CD8-positive, alpha-beta memory T cell (primary cell): ENCODE measurements at places on chromosomes 11 and 22.

GRCh38 chr11:116445108-116446047 is 327.4 kb downstream of the BUD13 start:
- no peak for DNase-seq

DNA sequence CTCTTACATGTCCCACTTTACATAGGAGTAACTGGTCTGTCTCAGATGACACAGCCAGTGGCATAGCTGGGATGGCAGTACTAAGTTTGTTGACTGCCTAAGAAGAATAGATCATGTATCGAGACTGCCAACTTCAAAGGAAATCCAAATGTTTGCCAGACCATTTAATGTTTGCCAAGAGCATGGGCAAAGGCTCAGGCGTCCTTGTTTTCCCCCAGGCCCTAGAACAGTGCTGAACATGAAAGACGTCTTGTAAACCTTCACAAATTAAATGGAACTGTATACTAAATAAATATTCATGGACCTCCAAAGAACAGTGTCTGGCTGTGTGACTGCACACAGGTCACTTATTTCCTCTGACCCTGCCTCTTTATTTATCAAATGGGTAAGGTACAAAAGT is 234.7 kb upstream of the CCDC90B start:
- no peak for DNase-seq

GRCh38 chr22:49439373-49439772 is 388.3 kb downstream of the BRD1 start:
- DNase-seq = no peak

- peak; percentile 73 for DNase-seq
Measured at GRCh38 chr11:112280268-112281126, 19.8 kb upstream of the PLET1 start.

DNA sequence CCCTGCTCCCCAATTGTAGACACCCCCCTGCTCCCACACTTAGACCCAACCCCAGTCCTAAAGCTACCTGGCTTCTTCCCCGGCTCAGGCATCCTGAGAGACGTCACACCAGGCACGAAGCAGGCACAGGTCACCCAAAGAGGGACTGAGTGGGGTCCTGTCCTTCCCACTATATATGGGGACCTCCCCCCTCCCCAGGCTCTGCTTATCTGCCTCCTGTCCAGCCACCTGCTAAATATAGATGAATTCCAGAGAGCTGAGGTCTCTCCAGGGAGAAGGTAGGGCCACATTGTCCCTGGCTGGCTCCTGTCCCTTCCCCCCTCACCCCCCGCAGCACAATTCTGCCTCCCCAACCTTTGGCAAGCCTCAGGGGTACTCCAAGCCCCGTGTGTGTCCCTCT is at the start of gene MYBPC3:
Gene MYBPC3, minus strand, starts transcription at position 147 of the 400 bp plus-strand sequence. Its CDS starts 55 bp downstream, at position 92.
- no peak for DNase-seq

DNA sequence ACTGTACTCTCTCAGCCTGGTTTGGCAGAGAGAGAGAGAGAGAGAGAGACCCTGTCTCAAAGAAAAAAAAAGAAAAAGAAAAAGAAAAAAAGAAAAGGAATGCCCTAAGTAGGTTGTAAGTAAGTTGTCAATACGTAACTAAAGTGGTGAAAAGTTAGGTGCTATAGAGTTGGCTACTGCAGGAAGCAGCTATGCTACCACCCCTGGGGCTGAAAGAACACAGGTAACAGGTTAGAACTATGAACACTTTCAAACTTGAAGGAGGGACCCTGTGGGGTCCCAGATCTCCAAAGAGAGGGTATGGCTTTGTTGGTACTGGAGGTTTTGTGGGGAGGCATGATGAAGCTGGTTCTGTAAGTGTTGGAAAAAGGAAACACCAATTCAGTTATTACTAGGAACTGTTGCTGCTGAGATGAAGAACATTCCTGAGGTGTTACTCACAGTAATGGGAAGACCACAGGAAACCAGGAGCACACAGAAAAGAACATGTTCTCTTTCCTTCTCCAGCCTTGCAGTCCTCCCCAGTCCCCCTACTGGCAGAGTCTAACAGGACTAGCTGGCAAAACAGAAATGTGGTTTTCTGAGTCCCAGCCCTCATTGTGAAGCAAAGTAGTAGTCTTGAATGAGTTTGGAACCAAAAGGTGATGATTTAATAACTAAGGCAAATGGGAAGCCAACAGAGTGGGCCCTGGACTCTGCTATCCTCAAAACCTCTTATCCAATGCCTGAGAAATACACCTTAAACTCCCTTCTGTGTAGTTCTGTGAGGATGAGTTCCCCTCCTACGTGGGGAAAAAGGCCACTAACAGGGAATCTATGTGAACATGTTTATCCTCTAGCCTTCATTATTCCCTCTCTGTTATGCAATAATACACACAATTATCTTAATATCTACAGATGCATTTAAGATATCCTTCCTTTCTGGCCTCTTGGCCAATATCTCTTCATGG is 427.0 kb upstream of the DDI1 start:
- no peak for DNase-seq
